ENCODE measurements at places on chromosomes 4 and X.

GRCh38 chr4:59240011-59240410 is 1960.1 kb upstream of the ADGRL3 start:
- H3K36me3 ChIP-seq: no peaks in the 10 kb centered on the region
- no peak for DNase-seq
- H3K27ac ChIP-seq: no peak overlapping the region
- H3K4me1 ChIP-seq: no peaks in the 10 kb centered on the region

DNA sequence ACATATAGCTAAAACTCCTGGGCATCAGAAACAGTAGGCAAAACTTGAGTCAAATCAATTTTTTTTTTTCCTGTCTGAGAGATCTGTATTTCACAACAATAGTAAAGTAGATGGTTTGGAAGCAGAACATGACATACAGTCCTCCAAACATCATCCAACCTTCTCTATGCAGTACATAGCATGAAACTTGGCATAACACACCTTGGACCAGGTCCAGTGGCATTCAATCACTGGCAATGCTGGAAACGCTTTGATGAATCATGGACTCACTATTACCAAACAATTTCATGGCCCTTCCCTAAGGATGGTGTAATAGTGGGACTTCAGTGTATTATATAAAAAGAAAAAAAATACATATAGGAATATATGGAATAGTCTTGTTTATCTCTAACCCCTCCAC is 154.6 kb downstream of the FMR1NB start:
- no peak for DNase-seq
- no peaks in the 10 kb centered on the region for H3K36me3 ChIP-seq
- H3K27ac ChIP-seq: no peak overlapping the region
- no peaks in the 10 kb centered on the region for H3K4me1 ChIP-seq
- no peaks in the 10 kb centered on the region for H3K27me3 ChIP-seq
- H3K4me3 ChIP-seq: no peak overlapping the region

DNA sequence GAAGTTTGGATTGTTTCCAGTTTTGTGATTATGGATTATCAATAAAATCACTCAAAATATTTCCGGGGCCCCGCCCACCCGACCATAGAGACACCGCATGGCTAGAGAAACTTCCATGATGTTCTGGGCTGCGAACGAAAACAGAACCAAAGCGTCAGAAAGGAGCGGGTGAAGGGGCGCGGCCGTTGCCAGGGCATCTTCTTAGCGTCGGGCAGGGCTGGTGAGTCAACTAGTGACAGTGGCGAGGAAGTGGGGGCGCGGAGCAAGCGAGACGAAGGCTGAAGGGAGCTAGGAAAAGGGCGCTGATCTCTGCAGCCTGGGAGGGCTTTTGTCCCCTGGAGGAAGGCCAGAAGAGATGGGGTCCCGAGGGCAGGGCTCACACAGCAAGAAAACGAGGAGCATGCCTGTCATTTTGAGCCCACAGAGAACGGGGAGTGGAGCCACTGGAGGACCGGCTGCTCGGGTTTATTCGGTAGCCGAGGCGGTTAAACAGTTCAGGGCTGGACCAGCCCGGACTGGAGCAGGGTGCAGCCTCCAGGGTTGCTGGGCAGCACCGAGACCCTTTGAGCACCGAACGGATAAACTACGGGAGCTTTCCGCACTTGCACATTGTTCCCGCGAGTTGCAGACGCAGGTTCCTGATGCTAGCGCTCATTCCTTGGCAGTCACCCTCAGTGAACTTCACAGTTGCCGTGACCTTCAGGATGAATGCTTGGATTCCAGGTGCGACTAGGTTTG is 298.1 kb upstream of the TRPC5 start:
- no peak for DNase-seq
- no peaks in the 10 kb centered on the region for H3K4me1 ChIP-seq
- H3K27me3 ChIP-seq: no peaks in the 10 kb centered on the region
- no peak overlapping the region for H3K4me3 ChIP-seq
- H3K27ac ChIP-seq: no peak overlapping the region

- DNase-seq: no peak
- H3K36me3 ChIP-seq: no peaks in the 10 kb centered on the region
- H3K27me3 ChIP-seq: no peaks in the 10 kb centered on the region
- H3K4me3 ChIP-seq: no peak overlapping the region
- H3K4me1 ChIP-seq: no peaks in the 10 kb centered on the region
Observed at GRCh38 chr4:17055788-17056187, 157.3 kb upstream of the LDB2 start.

- H3K36me3 ChIP-seq: no peaks in the 10 kb centered on the region
- no peak overlapping the region for H3K4me3 ChIP-seq
- no peaks in the 10 kb centered on the region for H3K27me3 ChIP-seq
- H3K27ac ChIP-seq: no peak overlapping the region
- no peaks in the 10 kb centered on the region for H3K4me1 ChIP-seq
Observed at GRCh38 chr4:144591401-144591800, 54.6 kb upstream of the HHIP start.

GRCh38 chrX:37993837-37994619 is 12.3 kb upstream of the SYTL5 start:
- no peaks in the 10 kb centered on the region for H3K27me3 ChIP-seq
- peak; percentile 20 for DNase-seq
- no peak overlapping the region for H3K27ac ChIP-seq
- H3K4me3 ChIP-seq: no peak overlapping the region
- no peaks in the 10 kb centered on the region for H3K4me1 ChIP-seq

DNA sequence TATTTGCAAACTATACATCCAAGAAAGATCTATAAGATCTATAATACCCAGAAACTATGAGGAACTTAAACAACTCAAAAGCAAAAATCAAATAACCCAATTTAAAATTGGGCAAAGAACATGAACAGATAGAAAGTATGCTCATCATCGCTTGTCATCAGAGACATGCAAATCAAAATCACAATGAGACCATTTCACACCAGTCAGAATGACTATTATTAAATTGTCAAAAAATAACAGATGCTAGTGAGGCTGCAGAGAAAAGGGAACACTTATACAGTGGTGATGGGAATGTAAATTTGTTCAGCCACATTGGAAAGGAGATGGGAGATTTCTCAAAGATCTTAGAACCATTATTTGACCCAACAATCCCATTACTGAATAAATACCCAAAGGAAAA is 1451.7 kb upstream of the ADGRL3 start:
- DNase-seq: no peak
- no peaks in the 10 kb centered on the region for H3K36me3 ChIP-seq
- H3K4me3 ChIP-seq: no peak overlapping the region
- no peaks in the 10 kb centered on the region for H3K27me3 ChIP-seq
- no peaks in the 10 kb centered on the region for H3K4me1 ChIP-seq
- H3K27ac ChIP-seq: no peak overlapping the region

Measured in CD4-positive, CD25-positive, alpha-beta regulatory T cell (primary cell).